ENCODE measurements at places on chromosomes 13 and 19. TPM values are rescaled to one million over a fixed set of nuclear protein-coding genes. Genes with fewer than 3 reads are reported as not detected.

ATP4B gene
- total RNA-seq = not detected

CADM4 gene
- 0.39 TPM for total RNA-seq

FLT3LG gene
- total RNA-seq = 49.3 TPM

PGLYRP1 gene
- not detected for total RNA-seq

GAS6 gene
- 0.32 TPM for total RNA-seq

F10 gene
- not detected for total RNA-seq

MAB21L1 gene
- 0.07 TPM for total RNA-seq

SMAD9 gene
- total RNA-seq = not detected

FGF9 gene
- total RNA-seq = 0.60 TPM

CNMD gene
- not detected for total RNA-seq

DNA sequence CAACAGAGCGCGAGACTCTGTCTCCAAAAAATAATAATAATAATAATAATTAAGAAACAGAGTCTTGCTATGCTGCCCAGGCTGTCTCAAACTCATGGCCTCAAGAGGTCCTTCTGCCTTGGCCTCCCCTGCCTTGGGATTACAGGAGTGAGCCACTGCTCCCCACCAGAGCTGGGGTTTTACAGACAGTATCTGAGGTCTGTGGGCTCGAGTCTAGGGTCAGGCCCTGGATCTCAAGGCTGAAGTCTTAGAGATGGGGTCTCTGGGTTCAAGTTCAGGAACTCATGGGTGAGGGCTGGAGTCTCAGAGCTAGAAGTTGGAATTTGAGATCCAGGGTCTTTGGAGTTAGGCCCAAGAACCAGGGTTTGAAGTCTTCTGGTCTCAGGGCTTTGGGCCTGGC lies 3.5 kb downstream of the IL11 start:
- no peaks in the 10 kb centered on the region for H3K36me3 ChIP-seq
- no peaks in the 10 kb centered on the region for H3K4me1 ChIP-seq
- no peak overlapping the region for H3K27ac ChIP-seq
- no peak overlapping the region for H3K4me3 ChIP-seq
- no peak for DNase-seq

DNA sequence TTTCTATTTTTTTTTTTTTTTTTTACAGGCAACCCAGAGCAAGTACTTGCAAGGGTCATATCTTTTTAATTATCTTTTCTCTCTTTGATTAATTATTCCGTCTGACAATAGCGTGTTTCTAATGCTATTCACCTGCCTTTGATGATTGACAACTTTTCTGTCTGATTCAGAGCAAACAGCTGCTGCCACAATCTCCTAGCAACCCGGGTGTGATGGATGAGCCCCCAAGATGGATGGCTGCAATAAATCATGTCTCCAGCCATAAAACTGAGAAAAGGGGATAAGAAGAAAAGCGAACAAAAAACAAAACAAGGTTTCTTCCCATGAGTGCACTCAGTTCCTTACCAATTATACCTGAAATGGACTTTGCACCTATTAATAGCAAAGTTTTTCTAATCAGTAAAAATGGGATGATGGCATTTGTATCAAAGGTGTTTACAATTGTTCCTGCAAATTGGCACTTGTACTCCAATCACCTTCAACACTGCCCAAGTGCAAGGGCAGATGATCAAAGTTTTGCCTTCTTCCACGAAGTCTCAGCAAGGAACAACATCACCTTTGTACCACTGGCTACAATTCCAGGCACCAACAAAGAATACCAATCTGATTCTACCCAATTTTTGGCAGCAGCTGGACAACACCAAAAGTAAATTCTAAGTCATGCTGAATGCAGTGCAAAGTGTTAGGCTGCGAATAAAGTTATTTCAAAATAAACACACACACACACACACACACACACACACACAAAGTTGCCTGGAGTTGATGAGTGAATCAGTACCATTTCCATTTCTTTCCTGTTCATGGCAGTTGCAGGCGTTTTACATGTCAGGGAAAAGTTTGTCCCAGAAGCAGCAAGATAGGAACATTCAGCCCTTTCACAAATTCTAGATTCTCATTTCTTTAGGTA lies 12.0 kb downstream of the TSHZ3 start:
- H3K27ac ChIP-seq = no peak overlapping the region
- H3K27me3 ChIP-seq = peaks cover 36% of the 10 kb centered on the region
- DNase-seq = no peak
- H3K36me3 ChIP-seq = no peaks in the 10 kb centered on the region

GRCh38 chr13:101520672-101521071 lies 68.2 kb downstream of the ITGBL1 start:
- H3K27me3 ChIP-seq = peaks cover 12% of the 10 kb centered on the region
- DNase-seq = peak; percentile 15
- peaks cover 17% of the 10 kb centered on the region for H3K4me1 ChIP-seq
- no peaks in the 10 kb centered on the region for H3K36me3 ChIP-seq
- no peak overlapping the region for H3K4me3 ChIP-seq

DNA sequence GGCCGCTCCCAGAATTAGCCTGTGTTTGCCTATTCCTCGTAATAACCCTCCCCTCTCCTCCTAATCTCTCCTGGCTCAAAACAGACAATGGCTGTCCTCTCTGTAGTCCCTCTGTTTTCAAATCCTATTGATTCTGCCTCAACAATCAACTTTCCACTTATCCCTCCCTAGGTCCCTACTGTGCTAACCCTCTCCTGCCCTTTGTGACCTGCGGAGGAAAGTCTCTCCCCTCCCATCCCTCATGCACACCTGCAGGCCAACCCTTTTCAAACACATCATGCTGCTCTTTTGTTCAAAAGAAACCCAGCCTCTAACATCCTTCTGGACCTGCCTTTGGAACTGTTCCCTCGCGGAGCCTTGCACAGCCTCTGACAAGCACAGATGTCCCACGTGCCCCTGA lies 37.3 kb downstream of the CILP2 start:
- H3K4me1 ChIP-seq = peaks cover 2% of the 10 kb centered on the region
- H3K36me3 ChIP-seq = peaks cover 24% of the 10 kb centered on the region
- DNase-seq = no peak
- peak overlapping the region; percentile 3 for H3K27ac ChIP-seq
- no peaks in the 10 kb centered on the region for H3K27me3 ChIP-seq
- no peak overlapping the region for H3K4me3 ChIP-seq

DNA sequence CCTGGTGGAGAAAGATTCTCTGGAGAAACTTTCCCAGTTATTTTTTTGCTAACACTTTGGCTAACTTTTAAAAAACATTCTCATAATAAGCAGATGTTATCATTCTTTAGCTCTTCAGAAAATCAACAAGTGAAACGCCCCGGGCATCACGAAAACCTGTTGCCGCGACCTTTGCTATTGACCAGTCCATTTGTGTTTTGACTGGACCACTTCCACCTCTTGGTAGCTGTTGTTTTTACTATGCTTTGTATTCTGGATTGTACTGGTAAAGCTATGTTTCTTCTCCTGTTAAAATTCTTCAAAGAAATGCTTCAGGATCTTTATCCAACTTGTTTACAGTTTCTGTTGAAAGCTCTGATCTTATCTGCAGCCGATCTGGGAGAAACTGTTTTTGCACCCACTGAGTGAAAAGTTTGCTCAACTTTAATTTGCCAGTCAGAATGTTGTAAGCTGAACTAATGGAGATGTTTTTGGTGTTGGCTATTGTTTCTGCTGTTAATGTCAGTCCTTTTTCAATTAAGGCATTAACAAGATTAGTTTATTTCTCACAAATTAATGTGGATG lies 23.3 kb downstream of the UFM1 start:
- peaks cover 9% of the 10 kb centered on the region for H3K27me3 ChIP-seq
- DNase-seq = no peak
- H3K36me3 ChIP-seq = no peaks in the 10 kb centered on the region
- no peaks in the 10 kb centered on the region for H3K4me1 ChIP-seq
- no peak overlapping the region for H3K27ac ChIP-seq

- H3K4me3 ChIP-seq = no peak overlapping the region
- no peaks in the 10 kb centered on the region for H3K27me3 ChIP-seq
- no peak overlapping the region for H3K27ac ChIP-seq
Measured at GRCh38 chr13:55661505-55661904, 1479.2 kb upstream of the PRR20A start.

- peaks cover 7% of the 10 kb centered on the region for H3K4me1 ChIP-seq
- no peak overlapping the region for H3K27ac ChIP-seq
- no peak for DNase-seq
- H3K36me3 ChIP-seq = no peaks in the 10 kb centered on the region
- H3K4me3 ChIP-seq = no peak overlapping the region
Measured at GRCh38 chr19:2469102-2469914, 6.6 kb upstream of the GADD45B start.

DNA sequence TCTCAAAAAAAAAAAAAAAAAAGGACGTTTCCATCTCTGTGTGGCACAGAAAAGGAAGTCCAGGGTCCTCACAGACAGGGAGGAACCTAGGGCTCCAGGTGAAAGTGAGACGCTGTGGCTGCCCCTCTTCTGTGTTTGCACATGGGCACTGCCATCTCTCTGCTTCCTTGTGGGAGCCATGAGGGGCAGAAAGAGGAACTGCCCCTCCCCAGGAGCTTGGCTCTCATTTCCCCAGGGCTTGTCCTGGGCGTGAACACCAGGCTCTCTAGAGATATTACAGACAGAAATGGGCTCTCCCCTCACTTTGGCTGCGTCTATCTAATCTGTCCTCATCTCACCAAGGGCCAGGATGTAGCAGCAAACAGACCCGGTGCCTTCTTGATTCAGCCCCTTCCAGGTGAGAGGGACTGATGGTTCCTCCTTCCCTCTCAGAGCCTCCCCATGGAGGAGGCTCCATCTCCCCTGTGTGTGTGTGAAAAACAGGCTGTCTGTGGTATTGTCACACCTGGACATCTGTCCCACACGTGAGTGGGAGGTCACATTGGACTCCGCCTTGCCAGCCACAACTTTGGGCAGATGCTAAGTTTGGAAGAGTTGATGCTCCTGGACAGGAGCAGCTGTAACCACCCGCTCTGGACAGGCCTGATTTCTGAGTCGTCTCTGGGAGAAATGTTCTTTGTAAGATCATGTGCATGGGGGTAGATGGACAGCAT lies 840 bp upstream of the LILRA4 start:
- peaks cover 9% of the 10 kb centered on the region for H3K27me3 ChIP-seq
- no peak for DNase-seq
- H3K4me1 ChIP-seq = no peaks in the 10 kb centered on the region
- H3K36me3 ChIP-seq = no peaks in the 10 kb centered on the region
- no peak overlapping the region for H3K4me3 ChIP-seq
- no peak overlapping the region for H3K27ac ChIP-seq

DNA sequence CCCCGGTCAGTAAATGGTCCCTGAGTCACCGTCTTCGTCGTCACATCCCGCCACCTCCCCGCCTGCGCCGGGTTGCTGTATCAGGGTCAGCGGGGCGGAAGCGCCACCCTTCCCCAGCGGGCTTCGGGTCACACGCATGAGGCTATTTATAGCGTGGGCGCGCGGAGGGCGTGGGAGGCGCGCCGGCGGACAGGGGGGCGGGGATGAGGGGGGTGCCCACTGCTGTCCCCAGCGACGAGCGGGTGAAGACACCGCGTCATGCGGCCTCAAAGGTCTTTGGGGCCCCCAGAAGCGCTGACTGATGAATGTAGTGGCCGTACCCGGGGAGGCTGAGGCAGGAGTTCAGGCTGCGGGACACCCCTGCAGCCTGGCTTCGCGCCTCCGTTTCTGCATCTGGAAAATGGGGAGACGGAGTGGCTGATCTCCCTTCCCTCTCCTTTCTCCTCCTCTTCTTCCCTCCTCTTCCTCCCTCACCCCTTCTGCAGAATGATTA lies 7.9 kb downstream of the UNC13A start:
- no peaks in the 10 kb centered on the region for H3K36me3 ChIP-seq
- H3K27me3 ChIP-seq = peaks cover 43% of the 10 kb centered on the region
- no peak overlapping the region for H3K27ac ChIP-seq
- no peaks in the 10 kb centered on the region for H3K4me1 ChIP-seq
- DNase-seq = peak; percentile 32

- no peaks in the 10 kb centered on the region for H3K4me1 ChIP-seq
- no peaks in the 10 kb centered on the region for H3K27me3 ChIP-seq
- DNase-seq = no peak
- H3K36me3 ChIP-seq = no peaks in the 10 kb centered on the region
Measured at GRCh38 chr13:96678801-96679200, 315.5 kb downstream of the OXGR1 start.

- H3K4me3 ChIP-seq = no peak overlapping the region
- H3K36me3 ChIP-seq = no peaks in the 10 kb centered on the region
- H3K27ac ChIP-seq = no peak overlapping the region
- H3K4me1 ChIP-seq = no peaks in the 10 kb centered on the region
Measured at GRCh38 chr19:756236-756635, 5.3 kb downstream of the MISP start.

- no peak for DNase-seq
- H3K36me3 ChIP-seq = no peaks in the 10 kb centered on the region
- no peak overlapping the region for H3K4me3 ChIP-seq
Measured at GRCh38 chr13:111361046-111361872, 40.8 kb downstream of the TEX29 start.

DNA sequence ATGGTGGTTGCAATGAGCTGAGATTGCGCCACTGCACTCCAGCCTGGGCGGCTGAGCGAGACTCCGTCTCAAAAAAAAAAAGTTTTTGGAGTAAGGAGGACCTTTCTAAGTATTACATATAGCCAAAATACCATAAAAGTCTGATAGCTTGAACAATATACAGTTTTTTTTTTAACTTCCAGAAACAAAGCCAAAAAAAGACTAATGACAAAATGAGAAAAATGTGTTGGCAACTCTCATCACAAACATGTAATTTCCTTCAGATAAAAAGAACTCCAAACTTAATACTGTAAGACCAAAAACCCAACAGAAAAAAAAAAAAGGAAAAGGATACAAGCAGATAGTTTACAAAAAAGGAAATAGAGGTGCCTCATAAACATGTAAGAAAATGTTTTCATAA lies 68.2 kb upstream of the MED4 start:
- H3K36me3 ChIP-seq = no peaks in the 10 kb centered on the region
- no peak for DNase-seq
- no peak overlapping the region for H3K4me3 ChIP-seq
- peaks cover 25% of the 10 kb centered on the region for H3K27me3 ChIP-seq

GRCh38 chr19:46254776-46255175 lies 25.2 kb downstream of the IGFL1 start:
- no peaks in the 10 kb centered on the region for H3K4me1 ChIP-seq
- H3K27ac ChIP-seq = no peak overlapping the region
- H3K27me3 ChIP-seq = peaks cover 53% of the 10 kb centered on the region
- no peak for DNase-seq
- H3K4me3 ChIP-seq = no peak overlapping the region

- H3K36me3 ChIP-seq = no peaks in the 10 kb centered on the region
- peaks cover 4% of the 10 kb centered on the region for H3K4me1 ChIP-seq
- H3K4me3 ChIP-seq = no peak overlapping the region
- no peaks in the 10 kb centered on the region for H3K27me3 ChIP-seq
- H3K27ac ChIP-seq = no peak overlapping the region
- DNase-seq = no peak
Measured at GRCh38 chr19:34320277-34320676, 44.7 kb upstream of the GPI start.

GRCh38 chr13:29918845-29919244 lies 68.4 kb upstream of the UBL3 start:
- no peak for DNase-seq
- H3K36me3 ChIP-seq = no peaks in the 10 kb centered on the region
- no peak overlapping the region for H3K27ac ChIP-seq
- peaks cover 6% of the 10 kb centered on the region for H3K4me1 ChIP-seq
- H3K27me3 ChIP-seq = peaks cover 2% of the 10 kb centered on the region
- H3K4me3 ChIP-seq = no peak overlapping the region

- H3K4me3 ChIP-seq = no peak overlapping the region
- H3K27ac ChIP-seq = no peak overlapping the region
- H3K36me3 ChIP-seq = peaks cover 11% of the 10 kb centered on the region
- H3K4me1 ChIP-seq = peaks cover 14% of the 10 kb centered on the region
Measured at GRCh38 chr13:46121033-46121432, 16.2 kb upstream of the CPB2 start.

GRCh38 chr13:50403311-50403710 lies 388.1 kb downstream of the KCNRG start:
- H3K36me3 ChIP-seq = no peaks in the 10 kb centered on the region
- DNase-seq = no peak
- H3K27me3 ChIP-seq = peaks cover 43% of the 10 kb centered on the region
- no peak overlapping the region for H3K4me3 ChIP-seq
- no peak overlapping the region for H3K27ac ChIP-seq
